ENCODE measurements at places on chromosomes 5 and 9. TPM values are rescaled to one million over a fixed set of nuclear protein-coding genes. Genes with fewer than 3 reads are reported as not detected.

DNA sequence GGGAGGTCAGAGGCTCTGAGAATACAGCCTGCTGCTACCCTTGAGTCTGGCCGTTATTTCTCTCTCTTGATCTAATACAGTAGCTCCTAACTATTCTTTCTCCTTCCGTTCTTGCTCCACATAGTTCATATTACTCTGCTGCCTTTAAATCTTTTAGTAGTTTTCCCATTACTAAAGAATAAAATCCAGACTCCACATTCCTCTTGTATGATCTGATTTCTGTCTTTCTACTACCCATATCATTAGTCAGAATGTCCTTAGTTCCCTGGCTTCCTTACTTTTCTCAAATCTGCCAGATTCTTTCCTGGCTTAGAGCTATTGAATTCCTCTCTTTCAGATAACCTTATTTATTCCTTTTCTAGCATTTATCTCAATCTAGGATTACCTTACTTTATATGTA lies 40.0 kb downstream of the MARCHF6 start:
- no peak for DNase-seq

DNA sequence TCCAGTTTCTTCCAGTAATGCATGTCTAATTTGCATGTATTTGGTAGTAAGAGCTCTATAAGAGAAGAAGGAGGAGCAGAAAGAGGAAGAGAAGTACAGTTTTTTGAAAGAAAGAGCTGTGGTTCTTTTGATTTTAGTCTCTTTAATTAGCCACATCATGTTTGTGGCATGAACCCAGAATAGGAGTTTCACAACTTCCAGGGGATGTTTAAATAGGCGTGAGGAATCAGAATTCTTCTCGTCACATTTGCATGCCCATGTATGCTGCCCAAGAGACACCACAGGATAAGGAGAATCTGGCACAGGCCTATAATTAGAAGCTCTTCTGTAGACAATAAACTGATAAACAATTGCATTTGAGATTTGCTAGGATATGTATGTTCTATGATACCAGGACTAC lies 78.7 kb downstream of the GAS1 start:
- DNase-seq, result no peak

GRCh38 chr9:116547729-116548426 lies 139.2 kb upstream of the TRIM32 start:
- DNase-seq, result no peak

GRCh38 chr5:169548315-169548714 lies 35.3 kb upstream of the SPDL1 start:
- no peak for DNase-seq

- DNase-seq, result no peak
These were observed 45.7 kb upstream of the ADRB2 start for GRCh38 chr5:148780711-148781110.

- DNase-seq, result no peak
These were observed 363.1 kb downstream of the PRELID2 start for GRCh38 chr5:145471831-145472612.

Gene PCA3
- not detected for total RNA-seq

GRCh38 chr9:138077898-138078540 lies 200.4 kb downstream of the CACNA1B start:
- no peak for DNase-seq

Gene WDR38
- total RNA-seq, result not detected

- no peak for DNase-seq
These were observed 152.9 kb upstream of the PITX1 start for GRCh38 chr5:135186662-135187522.

Gene SIT1
- 45.4 TPM for total RNA-seq

GRCh38 chr5:135196483-135196882 lies 162.5 kb upstream of the PITX1 start:
- DNase-seq, result no peak

GRCh38 chr5:98679963-98680362 lies 93.5 kb upstream of the RGMB start:
- DNase-seq, result no peak

Gene XPA
- 5.8 TPM for total RNA-seq

DNA sequence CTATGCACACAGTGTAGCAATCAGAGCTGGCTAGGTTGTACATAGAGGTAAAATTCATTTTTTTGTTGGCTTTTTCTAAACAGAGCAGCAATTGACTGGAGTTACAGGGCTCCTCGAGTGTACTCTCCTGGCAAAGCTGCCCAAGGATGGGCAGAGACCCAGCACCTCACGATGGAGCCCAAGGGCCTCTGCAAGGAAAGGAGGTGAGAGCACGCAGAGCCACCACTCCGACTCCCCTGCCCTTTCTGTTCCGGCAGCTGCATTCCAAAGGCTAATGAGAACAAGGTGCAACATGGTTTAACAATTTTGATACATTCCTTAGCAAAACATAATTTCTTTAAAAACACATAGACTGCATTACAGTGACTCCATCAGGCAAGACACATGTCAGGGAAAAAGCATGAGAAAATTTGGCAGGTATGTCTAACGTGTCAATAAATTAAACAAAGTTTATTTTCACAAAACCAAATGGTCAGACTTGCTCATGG lies 47.5 kb downstream of the SAXO1 start:
- no peak for DNase-seq

- DNase-seq, result no peak
These were observed 511 bp upstream of the SPDL1 start for GRCh38 chr5:169583101-169583423.

DNA sequence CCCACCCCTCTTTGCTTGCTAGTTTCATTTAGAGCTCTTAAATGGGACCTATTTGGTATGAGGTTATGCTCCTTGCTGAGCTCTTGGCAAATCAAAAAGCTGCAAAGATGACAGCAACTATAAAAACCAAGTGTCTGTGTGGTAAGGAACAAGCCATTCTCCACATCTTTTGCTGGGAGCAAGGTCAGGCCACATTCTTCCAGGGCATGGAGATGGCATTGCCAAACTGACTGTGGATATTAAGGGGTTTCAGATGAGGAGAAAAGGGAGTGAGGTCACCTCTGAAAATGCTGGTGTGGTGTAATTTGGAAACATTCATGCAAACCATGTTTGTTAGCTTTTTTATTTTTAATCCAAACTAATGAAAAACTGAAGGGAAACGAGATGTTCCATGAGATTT lies 218.8 kb upstream of the IL12B start:
- DNase-seq, result no peak

Gene DBH
- not detected for total RNA-seq

- peak; percentile 92 for DNase-seq
These were observed 18.0 kb upstream of the STARD4 start for GRCh38 chr5:111530298-111530740.

Gene PRUNE2
- not detected for total RNA-seq

Gene C7
- total RNA-seq, result not detected

DNA sequence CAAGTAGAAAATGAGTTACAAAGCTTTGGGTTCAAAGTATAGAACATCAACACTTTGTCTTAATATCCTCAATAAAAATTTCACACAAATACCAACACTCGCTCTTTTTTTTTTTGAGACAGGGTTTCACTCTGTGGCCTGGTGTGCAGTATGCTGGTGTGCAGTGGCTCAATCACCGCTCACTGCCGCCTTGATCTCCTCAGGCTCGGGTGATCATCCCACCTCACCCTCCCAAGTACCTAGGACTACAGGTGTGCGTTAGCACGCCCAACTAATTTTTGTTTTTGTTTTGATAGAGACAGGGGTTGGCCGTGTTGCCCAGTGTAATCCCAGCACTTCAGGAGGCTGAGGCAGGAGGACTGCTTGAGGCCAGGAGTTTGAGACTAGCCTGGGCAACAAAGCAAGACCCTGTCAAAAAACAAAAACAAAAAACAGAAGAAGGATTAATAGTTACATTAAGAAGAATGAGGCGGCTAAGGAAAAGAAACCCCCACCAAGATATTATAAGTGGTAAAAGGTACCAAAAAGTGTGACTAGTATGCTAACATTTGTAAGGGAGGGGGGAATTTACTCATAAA lies 20.3 kb downstream of the FNBP1 start:
- DNase-seq, result no peak

GRCh38 chr9:125513303-125513667 lies 193.7 kb downstream of the MAPKAP1 start:
- DNase-seq, result no peak

- no peak for DNase-seq
These were observed 91.9 kb upstream of the CHD1 start for GRCh38 chr5:99020698-99021048.

DNA sequence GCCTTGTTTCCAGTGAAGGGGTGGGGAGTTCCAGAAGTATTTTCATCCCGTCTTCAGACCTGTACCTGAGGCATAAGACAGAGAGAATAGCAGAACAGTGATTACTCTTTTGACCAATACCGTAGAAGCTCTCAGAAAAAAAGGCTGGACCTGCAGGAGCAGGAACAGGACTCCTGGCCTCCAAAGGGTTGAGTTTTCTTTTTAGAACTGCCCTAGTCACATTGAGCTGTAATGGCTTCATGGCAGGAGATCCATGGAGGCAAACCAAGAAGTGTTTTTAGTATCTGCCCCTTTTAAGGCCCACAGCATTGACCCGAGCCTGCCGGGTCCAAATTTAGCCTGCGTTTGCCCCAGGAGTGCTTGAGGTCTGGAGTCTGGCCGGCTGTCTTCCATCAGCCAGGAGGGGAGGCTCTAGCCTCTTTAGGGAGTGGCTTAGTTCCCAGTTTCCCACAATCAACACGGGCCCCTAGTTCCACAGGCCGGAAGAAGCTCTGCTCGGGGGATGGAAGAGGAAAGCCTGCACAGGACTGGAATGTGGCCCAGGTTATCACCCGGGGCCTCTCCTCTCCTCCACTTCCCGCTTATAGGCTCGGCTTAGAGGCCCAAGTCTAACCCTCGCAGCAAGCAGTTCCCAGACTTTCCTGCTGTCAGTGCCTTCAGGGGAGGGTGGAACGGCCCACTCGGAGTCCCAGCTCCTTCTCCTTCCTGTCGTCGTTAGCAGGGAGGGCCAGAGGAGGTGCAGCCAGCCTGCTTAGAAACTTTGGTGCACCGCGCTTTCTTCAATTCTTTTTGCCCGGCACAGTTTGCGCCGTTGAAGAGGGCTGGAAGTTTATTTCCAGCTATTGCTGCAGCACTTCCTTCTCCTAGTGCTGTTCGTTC lies 80.7 kb downstream of the C9orf152 start:
- no peak for DNase-seq

GRCh38 chr5:60504342-60504741 lies 195.6 kb downstream of the DEPDC1B start:
- no peak for DNase-seq

DNA sequence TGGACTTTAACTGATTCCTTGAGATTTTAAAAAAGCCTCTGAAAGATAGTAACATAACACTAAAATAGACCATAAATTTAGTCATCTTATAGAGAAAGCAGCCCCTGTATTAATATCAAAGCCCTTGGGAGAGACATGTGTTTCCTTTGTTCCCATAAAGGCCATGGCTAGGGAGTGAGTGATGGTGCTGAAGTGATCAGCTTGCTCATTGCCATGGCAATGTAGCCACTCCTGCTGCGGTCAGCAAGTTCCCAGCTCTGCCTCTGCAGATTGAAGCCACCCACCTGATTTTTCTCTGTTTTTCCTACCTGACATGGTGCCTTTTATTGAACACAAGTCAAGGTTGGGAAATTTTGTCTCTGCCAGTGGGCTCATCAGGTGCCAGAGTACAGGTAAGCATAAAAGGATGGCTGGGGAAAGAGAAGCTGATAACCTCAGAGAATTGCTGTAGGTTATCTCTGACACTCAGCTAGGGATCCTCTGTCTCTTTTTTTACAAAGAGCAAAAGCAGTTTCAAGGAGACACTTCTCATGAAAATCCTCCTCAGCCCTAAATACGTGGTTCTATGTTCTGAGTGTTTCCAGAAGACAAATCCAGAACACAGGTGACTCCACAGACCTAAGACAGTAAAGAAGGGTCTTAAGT lies 296.3 kb upstream of the NMUR2 start:
- DNase-seq, result no peak

- no peak for DNase-seq
These were observed 109.4 kb downstream of the PSD2 start for GRCh38 chr5:139904816-139905661.

- no peak for DNase-seq
These were observed 110.1 kb downstream of the RXRA start for GRCh38 chr9:134436379-134436762.

DNA sequence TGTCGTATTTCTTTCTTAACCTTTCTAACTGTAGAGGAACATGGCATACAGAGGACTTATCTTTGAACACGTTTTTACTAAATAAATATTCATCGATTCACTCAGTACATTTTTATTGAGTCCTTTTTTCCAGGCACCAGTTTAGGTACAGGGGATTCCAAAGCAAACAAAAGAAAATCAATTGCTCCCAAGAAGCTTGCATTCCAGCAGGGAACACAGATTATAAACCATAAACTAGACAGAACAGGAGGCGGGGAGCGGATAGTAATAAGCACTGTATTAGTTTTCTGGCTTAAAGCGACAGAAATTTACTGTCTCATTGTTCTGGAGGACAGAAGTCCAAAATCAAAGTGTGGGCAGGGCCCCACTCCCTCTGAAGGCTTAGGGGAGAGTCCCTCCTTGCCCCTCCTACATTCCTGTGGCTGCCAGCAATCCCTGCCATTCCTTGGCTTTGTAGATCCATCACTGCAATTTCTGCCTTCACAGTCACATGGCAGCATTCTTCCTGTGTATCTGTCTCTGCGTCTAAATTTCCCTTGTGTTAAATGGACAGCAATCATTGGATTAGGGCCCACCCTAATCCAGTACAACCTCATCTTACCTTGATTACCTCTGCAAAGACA lies 115.5 kb downstream of the COL23A1 start:
- DNase-seq, result no peak

GRCh38 chr9:4935001-4935672 lies 49.9 kb upstream of the JAK2 start:
- DNase-seq, result no peak

Gene SLC45A2
- total RNA-seq, result not detected

- DNase-seq, result peak; percentile 31
These were observed 127.6 kb downstream of the RFX3 start for GRCh38 chr9:3398232-3398648.

- no peak for DNase-seq
These were observed 96.4 kb upstream of the SPRY4 start for GRCh38 chr5:142421228-142421617.

DNA sequence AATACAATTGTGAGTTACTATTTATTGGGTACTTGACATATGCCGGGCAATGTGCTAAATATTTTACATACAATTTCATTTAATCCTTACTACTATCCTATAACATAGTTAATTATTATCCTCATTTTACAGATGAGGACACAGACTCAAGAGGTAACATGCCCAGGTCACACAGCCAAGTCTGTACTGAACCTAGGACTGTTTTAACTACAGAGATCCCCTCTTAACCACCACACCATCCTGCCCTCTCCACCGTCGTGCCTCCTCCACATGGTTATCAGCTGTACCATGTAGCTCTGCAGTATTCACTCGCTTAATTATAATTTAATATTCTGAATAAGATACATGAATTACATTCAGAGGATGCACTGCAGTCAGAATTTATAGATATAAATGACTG lies 5.3 kb downstream of the RAB14 start:
- peak; percentile 27 for DNase-seq

DNA sequence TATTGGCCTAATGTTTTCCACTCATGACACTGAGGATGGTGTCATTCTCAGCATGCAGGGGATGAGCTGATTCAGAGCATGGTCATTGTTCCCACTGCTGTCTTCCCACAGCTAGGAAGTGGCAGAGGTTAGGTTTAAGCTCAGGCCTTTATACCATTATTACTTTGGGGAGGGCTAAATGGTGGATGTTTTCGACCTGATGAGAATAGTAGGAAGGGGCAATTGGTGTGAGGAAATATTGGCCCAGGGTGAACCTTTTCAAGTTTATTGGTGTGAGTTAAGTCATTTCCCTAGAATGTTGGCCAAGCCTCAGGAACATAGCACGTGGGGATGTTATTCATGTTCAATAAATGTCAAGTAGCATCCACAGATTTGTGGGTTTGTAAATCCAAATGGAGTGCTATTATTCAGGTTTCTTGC lies 59.6 kb downstream of the ARHGAP26 start:
- no peak for DNase-seq

Gene FGF1
- total RNA-seq, result not detected

All from activated naive CD4-positive, alpha-beta T cell treated with anti-CD3 and anti-CD28 coated beads for 36 hours (primary cell).